ENCODE measurements at places on chromosomes 13 and 19. TPM values are rescaled to one million over a fixed set of nuclear protein-coding genes. Genes with fewer than 3 reads are reported as not detected.

The DPP9 gene
- total RNA-seq = 26.4 TPM

The ADM5 gene
- 0.92 TPM for total RNA-seq

The PRR12 gene
- 9.4 TPM for total RNA-seq

The OR7A5 gene
- total RNA-seq = not detected

The KIR3DL1 gene
- not detected for total RNA-seq

The ICAM5 gene
- total RNA-seq = not detected

The HMG20B gene
- 34.7 TPM for total RNA-seq

The ZNF556 gene
- total RNA-seq = 69.1 TPM

The ZNF763 gene
- 4.4 TPM for total RNA-seq

The LPAR6 gene
- total RNA-seq = 54.1 TPM

The CEBPA gene
- total RNA-seq = 14.6 TPM

The ZNF419 gene
- 12.0 TPM for total RNA-seq

The ANGPTL8 gene
- total RNA-seq = not detected

The CRTC1 gene
- 5.4 TPM for total RNA-seq

The SLC7A9 gene
- not detected for total RNA-seq

The CYP4F8 gene
- total RNA-seq = not detected

The RUBCNL gene
- 5.1 TPM for total RNA-seq
